Vagina (tissue), 2 donors: ENCODE measurements at places on chromosomes 2 and 18.

GRCh38 chr2:149094217-149095015, 55.9 kb downstream of the LYPD6B start:
- DNase-seq = no peak

DNA sequence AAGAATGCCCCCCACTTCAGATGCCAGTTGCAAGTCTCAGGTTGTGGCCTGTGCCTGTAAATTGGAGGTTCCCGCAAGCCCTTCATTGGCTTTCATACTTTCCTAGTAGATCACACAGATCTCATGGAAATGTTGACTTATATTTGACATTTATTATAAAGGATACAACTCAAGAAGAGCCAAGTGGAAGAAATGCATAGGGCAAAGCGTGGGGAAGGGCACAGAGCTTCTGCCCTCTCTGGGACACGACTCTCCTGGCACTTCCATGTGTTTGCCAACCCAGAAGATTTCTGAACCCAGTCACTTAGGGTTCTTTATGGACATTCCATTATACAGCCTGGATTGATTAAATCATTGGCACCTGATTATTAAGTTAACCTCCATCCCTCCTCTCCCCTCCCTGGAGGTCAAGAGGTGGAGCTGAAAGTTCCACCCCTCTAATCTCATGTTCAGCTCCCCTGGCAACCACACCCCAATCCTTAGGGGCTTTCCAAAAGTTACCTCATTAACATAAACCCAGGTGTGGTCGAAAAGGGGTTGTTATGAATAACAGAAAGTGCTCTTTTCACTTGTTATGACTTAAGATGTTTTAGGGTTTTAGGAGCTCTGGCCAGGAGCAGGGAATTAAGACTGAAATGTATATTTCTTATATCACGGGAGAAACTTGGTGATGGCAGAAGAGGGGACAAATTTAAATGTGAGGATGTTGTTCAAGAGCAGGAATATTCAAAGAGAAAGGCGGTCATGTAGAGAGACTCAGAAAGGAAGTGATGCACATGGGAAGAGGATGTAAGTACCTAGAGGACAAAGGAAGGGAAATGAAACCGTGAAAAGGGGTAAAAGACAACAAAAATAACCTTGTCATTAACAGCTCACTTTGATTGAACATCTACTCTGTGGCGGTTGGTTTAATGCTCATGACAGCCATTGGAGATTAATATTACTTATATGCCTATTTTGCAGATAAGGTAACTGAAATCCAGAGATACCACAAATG, 31.8 kb downstream of the SP100 start:
- no peak for DNase-seq

DNA sequence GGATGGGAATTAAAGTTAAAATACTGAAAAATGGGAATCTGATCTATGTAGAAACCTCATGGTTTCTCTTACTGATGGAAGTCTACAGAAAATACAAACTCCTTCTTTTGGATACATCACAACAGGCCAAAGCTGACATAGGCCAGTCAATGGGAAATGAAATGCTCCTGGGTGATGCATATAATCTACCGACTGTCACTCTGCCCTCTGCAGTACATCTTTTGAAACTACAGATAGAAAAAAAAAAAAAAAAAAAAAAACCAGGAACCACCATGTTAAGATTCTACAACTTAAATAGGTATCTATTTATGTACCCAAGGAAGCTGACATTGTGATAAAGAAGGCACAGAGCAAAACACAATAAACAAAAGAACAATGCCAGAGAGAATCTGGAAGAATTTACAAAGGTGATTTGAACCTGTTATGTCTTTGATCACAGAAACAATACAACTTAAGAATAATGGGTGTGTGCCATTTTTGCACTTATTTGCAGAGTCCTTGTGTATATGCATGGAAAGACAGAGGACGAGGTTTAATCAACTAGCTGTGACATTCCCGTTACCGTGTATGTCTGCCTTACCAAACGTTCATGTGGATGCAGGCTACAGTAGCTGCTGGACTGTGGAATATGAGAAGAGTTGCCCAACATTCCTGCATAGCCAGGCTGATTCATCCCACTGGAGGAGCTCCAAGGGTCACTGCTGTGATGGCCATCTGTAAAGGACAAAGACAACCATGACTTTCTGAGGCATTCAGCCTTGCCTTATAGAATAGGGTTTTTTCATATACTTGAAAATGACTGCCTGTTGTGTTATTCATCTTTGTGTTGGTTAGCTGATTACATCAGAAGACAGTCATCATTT, 312.7 kb downstream of the TCF4 start:
- no peak for DNase-seq

DNA sequence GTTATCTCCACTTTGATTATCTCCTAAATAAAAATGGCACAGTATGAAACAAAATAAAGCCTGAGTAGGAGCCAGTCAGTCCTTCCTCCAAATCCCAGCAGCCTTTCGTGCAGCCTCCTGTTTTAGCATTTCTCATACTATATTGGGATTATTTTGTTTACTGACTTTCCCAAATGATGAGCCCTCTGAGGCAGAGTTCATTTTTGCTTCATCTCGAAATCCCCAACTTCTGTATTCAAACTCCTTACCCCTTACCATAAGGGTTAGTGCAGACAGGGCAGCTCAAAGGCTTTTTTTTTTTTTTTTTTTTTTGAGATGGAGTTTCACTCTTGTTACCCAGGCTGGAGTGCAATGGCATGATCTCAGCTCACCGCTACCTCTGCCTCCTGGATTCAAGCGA, 113.3 kb upstream of the FOSL2 start:
- no peak for DNase-seq

- no peak for DNase-seq
Measured at GRCh38 chr18:76847916-76848315, 25.6 kb downstream of the ZNF236 start.

GRCh38 chr2:39225567-39225966, 18.2 kb downstream of the CDKL4 start:
- no peak for DNase-seq

DNA sequence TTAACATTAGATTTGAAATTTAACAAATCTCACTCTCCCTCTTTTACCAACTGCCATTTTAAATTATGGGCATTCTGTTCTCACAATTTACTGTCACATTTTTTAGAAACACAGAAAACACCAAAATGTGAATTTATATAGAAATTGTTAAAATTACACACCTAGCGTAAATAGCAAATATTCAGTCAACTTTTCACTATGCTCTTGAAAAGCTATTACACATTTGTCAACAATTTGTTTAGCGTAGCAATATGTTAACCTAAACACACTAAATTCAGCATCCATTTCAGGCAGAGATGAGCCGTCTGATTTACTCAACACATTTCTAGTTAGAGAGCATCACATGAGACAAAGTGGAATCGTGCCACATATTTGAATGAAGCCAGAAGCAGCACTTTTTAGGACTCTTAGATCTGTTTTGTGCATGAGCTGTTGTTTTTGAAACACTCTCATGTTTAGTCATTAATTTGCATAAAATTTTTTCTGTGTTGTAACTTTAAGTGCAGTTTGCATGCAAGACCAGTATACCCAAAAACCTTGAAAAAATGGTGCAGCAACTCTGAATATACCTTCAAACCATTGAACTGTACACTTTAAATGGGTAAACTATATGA, 8.2 kb downstream of the TTC32 start:
- no peak for DNase-seq

DNA sequence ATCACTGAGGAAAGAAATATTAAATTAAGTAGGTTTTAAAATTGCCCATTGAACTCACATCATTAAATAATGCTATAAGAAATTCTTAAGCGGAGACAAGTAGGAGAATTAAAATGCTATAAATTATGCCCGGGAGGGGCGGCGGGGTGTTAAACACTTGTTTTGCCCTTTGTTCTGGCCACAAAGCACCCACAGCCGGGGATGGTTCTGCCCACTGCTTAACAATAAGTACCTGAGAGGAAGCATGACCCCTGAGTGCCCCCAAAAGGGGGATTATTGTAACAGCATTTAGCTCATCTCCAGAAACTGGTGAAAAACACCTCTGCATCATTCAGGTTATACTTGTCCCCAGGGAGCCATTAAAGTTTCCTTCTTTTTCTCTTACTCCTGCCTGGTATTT, 332.7 kb upstream of the POU3F3 start:
- DNase-seq = no peak

GRCh38 chr2:193946806-193947205, 1710.2 kb upstream of the SLC39A10 start:
- DNase-seq = no peak

- DNase-seq = no peak
Measured at GRCh38 chr2:235669269-235669831, 175.5 kb downstream of the AGAP1 start.

GRCh38 chr2:82735336-82735735, 1723.7 kb downstream of the SUCLG1 start:
- DNase-seq = no peak

DNA sequence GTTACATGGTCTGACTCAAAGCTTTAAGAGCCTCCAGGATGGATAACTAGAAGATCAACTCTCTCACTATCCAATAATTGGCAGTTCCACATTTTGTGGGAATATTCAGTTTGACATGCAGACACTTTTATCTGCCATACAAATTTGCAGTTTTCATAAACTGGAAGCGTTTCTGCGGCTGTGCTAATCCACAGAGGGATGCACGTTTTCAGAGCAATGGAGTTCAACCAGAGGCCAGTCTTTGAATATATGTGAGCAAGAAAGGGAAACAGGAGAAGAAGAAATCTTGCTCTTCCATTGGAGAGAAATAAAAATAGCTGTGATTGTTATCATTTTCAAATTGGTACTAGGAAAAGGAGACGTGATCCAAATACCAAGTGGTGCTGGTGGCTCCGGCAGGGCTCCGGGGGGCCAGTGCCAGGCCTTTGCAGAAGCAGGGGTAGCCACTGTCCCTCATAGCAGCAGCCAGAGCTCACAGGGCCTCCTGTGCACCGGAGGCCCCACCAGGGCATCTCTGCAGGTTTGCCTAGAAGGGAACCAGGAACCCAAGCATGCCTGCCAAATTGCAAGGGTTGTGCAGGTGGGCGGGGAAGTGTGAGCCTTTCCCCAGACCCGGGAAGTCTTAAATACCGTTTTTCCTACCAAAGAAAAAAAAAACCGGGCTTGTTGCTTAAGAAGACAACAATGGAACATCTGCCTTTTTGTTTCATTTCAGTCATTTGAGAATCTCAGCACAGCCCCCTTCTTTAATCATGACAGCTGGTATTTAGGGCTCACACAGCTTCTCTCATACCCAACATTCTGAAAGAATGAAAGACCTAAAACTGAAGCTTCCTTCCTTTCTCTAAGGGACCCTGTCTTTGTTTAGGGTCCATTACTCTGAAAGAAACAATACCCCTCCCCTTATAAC, 791.1 kb upstream of the SOX11 start:
- DNase-seq = no peak

GRCh38 chr2:71647356-71647755, 194.0 kb downstream of the DYSF start:
- no peak for DNase-seq

DNA sequence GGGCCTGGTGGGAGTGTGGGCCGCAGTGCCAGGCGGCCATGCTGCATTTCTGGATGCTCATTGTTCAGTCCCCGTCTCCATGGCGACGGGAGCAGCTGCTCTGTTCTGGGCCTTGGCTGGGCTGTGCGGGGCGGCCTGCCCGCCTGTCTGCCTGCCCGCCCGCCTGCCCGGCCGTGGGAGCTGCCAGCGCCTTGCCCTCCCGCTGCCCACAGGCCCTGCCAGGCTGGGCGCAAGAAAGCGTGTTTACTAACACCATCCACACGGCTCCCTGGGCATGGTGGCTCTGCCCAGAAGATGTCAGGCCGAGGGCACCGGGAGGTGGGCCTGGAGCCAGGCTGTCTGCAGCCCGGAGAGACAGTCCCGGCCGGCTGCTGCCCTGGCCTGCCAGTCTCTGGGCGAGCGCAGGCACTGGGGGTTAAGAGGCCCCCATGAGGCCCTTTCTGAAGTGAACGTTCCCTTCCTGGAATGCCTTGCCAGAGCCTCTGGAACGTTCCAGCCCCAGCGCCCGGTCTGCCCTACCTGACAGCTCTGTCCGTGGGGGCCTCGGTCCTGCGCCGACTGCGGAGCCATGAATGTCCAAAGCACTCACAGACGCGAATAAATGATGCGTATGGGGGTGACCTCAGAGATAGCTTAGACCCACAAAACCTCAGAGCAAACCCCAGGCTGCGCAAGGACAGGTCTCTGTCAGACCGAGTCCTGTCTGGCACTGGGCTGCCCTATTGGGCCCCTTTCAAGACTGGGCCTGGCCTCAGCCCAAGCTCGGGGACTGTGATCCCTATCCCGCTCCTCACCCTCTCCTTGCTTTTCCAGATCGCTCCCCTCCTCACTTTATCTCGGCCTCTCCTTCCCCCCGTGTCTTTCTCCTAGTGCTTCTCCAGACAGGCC, 44.3 kb downstream of the MYCN start:
- no peak for DNase-seq

- DNase-seq = no peak
Measured at GRCh38 chr2:186637497-186637800, 47.6 kb downstream of the ITGAV start.

DNA sequence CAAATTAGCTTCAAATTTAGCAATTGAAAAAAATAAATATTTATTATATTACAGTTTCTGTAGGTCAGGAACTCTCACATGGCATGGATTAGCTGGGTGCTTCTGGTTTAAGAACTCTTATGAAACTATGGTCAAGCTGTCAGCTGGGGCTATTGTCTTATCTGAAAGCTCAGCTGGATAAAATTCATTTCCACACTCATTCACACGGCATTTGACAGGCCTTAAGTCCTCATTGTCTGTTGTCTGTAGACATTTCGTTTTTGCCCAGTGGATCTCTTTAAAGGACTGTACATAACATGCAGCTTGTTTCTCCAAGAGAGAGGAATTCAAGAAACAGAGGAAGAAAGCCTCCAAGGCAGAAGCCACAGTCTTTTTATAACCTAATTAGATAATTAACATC, 1556.8 kb upstream of the SLC39A10 start:
- DNase-seq = no peak

DNA sequence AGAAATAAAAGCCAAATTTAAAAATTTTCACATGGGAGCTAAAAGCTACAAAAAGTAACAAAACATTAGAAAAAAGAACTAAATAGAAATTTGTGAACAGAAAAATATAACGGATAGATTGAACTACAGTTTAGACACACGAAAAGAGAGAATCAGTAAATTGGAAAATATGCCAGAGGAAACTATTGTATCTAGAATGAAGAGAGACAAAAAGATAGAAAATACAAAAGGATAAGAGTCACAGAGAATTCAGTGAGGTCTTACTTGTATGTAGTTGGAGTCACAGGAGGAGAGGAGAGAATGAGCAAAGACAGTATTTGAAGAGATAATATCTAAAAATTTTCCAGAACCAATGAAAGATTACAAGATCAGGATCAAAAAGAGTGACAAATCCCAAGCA, 11.3 kb upstream of the MCFD2 start:
- no peak for DNase-seq

GRCh38 chr2:69118609-69119008, 105.6 kb downstream of the ANTXR1 start:
- DNase-seq = no peak
